Cardiac septum (tissue), 1 donor: ENCODE measurements at places on chromosomes 1 and 21. TPM values are rescaled to one million over a fixed set of nuclear protein-coding genes. Genes with fewer than 3 reads are reported as not detected.
A peak's percentile ranks its signal among the peaks of the same experiment; 100 is the strongest.

GRCh38 chr21:44527156-44527982 is 12.6 kb downstream of the KRTAP10-1 start:
- peak; percentile 60 for DNase-seq

GRCh38 chr21:15688809-15689208 is 41.0 kb upstream of the USP25 start:
- DNase-seq, result no peak

GRCh38 chr1:77513839-77514763 is 168.4 kb downstream of the ZZZ3 start:
- no peak for DNase-seq

GRCh38 chr1:31306278-31306677 is 9.4 kb downstream of the ZCCHC17 start:
- no peak for DNase-seq

Gene LCK
- total RNA-seq, result 0.54 TPM

GRCh38 chr1:210332719-210333398 is 4.2 kb downstream of the HHAT start:
- DNase-seq, result no peak

DNA sequence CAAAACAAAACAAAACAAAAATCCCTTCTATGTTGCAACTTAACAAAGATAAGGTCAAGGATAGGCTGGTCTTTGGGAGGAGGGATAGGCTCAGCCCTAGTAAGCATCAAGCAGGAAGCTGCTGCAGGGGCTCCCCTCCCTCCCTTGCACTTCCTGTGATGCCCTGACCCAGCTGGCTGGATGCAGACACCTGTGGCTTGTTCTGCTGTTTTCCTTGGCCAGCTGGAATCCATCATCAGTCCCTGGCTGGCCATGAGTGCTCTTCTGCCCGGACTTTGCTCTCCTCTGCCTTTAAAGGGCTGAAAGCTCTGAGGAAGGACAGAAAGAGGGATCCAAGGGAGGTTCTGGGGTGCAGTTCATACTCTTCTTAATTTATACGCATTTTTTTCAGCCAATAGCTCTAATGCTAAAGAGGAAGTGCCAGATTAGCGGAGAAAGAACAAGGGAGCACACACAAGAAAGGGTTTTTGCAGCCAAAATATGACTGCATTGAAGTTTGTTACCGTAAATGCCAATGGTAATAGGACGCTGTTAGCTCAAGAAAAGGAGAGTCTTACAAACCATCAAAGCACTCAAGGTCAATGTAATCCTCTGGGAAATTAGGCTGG is 19.9 kb upstream of the UBE2U start:
- no peak for DNase-seq
